ENCODE measurements at places on chromosomes 6 and 20. TPM values are rescaled to one million over a fixed set of nuclear protein-coding genes. Genes with fewer than 3 reads are reported as not detected.

Gene NHSL1
- 1.8 TPM for total RNA-seq

Gene KIAA1586
- total RNA-seq, result 6.7 TPM

Gene WFDC12
- total RNA-seq, result not detected

Gene SLC22A7
- total RNA-seq, result not detected

Gene CCN6
- total RNA-seq, result not detected

Gene SGK2
- total RNA-seq, result not detected

Gene RGS19
- 2.0 TPM for total RNA-seq

Gene PACRG
- 1.8 TPM for total RNA-seq

Gene ARMH2
- total RNA-seq, result not detected

Gene UTRN
- total RNA-seq, result 64.9 TPM

Gene ZNF318
- total RNA-seq, result 14.3 TPM

Gene HLA-DOA
- total RNA-seq, result 0.48 TPM

Gene ZNF165
- total RNA-seq, result 0.14 TPM

Gene RUNX2
- total RNA-seq, result 0.47 TPM

Gene TINAG
- total RNA-seq, result not detected

Gene SOBP
- 19.5 TPM for total RNA-seq

Gene TXLNB
- 170 TPM for total RNA-seq

Gene EGFL8
- total RNA-seq, result 2.0 TPM

Gene SLC18B1
- total RNA-seq, result 2.2 TPM

Gene EMILIN3
- 1.1 TPM for total RNA-seq

Gene LRRC73
- not detected for total RNA-seq

Gene DNPH1
- 42.3 TPM for total RNA-seq

Gene DPPA5
- total RNA-seq, result not detected

Gene CALHM6
- total RNA-seq, result not detected

Gene CYP24A1
- total RNA-seq, result not detected

Gene ABHD16B
- not detected for total RNA-seq

Gene CDYL
- total RNA-seq, result 21.3 TPM

Gene CST1
- total RNA-seq, result not detected

Gene ZBTB46
- 6.4 TPM for total RNA-seq

Gene CD24
- total RNA-seq, result 0.69 TPM

Gene RAD21L1
- total RNA-seq, result not detected

Gene PRL
- not detected for total RNA-seq

Gene SYCP2
- 0.49 TPM for total RNA-seq

Gene PDE10A
- total RNA-seq, result 0.74 TPM

Gene MOG
- not detected for total RNA-seq

Gene CTCFL
- total RNA-seq, result not detected

Gene OPRM1
- total RNA-seq, result not detected

Gene NOP56
- 112 TPM for total RNA-seq

Gene PKHD1
- 0.11 TPM for total RNA-seq

Gene SRSF6
- total RNA-seq, result 50.1 TPM

Gene IPCEF1
- total RNA-seq, result 0.34 TPM

Gene DDO
- 9.7 TPM for total RNA-seq

Gene CPNE5
- 1.0 TPM for total RNA-seq

Gene SLC16A10
- 43.1 TPM for total RNA-seq

Gene C20orf204
- 0.71 TPM for total RNA-seq

Measured in psoas muscle (tissue), 8 donors.